Activated CD4-positive, alpha-beta T cell treated with anti-CD3 and anti-CD28 coated beads, Interleukin-2, amount 50 U/mL, for 4 hours (primary cell): ENCODE measurements at places on chromosomes 7 and 10.

DNA sequence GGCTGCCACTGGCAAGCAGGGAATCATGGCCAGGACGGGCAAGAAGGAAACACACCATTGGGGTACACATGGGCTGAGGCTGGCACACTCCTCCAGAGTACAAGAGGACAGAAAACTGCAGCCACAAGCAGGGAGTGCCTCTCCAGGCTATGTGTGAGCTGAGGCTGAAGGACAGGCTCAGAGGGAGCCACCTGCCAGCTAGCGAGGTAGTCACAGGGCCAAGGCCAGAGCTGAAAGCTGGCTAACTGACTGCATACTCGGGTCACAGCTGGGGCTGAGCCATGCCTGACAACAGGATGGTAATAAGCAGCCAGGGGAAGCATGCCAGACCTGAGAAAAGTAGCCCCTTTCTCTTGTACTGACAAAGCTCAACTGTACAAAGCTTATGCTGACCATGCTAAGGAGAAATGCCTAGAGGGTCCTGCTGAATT, 52.0 kb downstream of the KIF5B start:
- DNase-seq, result no peak

DNA sequence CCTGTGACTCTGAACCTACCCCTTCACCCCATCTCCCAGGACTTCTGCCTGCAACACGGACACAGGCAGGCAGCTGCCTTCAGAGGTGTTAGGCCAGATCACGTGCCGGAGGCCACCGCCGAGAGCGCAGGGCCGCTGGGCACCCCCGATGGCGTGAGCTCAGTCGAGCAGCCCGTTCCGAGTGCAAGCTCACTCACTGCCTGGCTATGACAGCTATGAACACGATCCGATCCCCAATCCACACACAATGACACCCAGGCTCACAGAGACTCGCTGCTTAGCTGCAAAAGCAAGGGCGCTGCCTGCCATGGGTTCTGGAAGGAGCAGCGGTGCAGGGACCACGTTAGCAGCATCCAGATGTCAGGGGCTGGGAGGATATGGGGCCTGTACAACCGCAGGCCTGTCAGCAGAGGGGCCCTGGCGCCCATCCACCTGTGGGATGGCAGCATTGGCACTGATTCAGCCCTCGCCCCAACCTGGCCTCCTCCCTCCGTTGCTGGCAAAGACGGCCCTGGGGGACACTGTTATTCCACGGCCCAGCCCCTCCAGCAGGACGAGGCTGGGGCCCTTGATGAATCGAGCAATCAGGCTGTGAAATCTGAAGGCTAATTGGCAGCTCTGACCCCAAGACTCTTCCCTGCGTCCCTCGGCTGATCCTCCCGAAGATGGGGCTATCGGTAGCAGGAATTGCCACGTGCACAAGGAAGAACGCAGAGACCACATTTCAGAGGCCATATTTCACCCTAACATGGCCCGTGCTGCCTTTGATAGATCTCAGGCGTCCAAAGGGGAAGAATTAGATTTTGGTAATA, 230.1 kb downstream of the ELFN1 start:
- no peak for DNase-seq

DNA sequence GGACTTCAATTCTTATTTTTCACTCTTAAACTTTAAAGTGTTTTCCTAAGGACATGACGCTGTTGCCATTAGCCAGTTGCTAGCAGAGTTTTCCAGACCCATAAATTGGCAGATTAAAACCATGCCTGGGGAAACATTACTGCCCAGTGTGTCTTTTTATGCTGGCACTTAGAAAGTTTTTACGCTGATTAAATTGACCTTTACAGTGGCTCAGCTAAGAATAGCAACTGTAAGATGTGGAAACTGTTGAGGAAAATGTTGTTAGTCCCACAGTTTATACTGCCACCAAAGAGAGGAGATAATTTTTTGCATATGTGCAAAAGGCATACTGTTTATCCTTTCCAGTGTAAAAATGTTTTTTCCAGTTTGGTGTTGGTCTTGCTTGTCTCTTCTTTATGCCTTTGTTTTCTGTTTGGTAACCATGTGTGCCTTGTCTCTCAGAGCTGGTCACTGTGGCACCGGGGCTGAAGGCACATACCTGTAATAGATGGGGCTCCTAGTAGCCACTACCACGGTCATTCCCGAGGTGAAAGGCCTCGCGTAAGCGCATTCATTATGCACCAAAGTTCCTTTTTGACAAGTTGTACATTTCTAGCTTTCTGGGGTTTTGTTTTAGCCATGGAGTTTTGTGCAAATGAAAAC, 45.3 kb downstream of the CYP17A1 start:
- DNase-seq, result no peak

DNA sequence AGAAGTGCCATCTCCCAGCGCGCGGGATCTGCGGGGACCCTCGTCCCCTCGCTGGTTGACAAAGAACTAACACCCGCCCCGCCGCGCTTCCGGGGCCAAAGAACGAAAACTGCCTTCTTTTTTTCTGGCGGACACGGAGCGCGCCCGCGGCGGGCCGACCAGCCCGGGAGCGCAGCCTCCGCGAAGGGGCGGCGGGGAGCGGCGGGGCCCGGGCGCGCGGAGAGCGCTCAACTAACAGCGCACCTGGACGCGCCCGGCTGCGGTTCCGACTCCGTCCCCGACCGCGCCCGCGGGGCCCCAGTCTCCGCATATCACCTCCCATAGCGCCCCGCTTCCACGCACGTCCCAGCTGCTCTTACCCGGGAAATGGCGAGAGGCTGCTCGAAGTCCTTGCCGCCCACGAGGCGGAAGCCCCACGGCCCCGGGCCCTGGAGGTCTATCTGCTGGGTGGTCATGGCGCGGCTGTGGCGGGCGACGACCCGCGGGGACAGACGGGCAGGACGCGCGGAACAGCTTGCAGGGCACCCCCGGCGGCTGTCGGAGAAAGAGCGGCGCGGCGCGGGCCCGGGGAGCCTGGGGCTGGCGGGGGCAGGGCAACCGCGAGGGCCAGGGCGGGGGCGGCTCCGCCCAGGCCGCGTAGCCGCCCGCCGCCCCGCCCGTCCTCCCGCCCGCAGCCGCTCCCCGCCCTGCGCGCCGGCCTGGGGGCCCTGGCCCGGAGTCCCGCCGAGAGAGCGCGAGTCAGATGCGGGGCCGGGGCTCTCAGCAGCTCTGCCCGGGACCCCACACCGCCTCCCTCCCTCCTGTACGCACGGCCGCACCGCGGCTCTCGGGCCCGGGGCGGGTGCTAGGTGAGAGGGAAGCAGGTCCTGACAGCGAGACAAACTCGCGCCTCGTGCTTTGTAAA, at the start of gene PDLIM1:
Gene PDLIM1 (minus strand): TSS at position 543 of the 904 bp plus-strand sequence. CDS start 88 bp downstream, at position 455.
- DNase-seq, result no peak

- DNase-seq, result no peak
Measured at GRCh38 chr10:17143055-17143690, 13.6 kb upstream of the CUBN start.
